ENCODE measurements at places on chromosomes 13 and 19. TPM values are rescaled to one million over a fixed set of nuclear protein-coding genes. Genes with fewer than 3 reads are reported as not detected.

Gene ZNF90
- 2.2 TPM for polyA plus RNA-seq

Gene ZNF728
- polyA plus RNA-seq, result not detected

Gene ZNF66
- polyA plus RNA-seq, result 0.53 TPM

Gene SIGLEC14
- not detected for polyA plus RNA-seq

Gene TTC9B
- not detected for polyA plus RNA-seq

Gene ZNF497
- polyA plus RNA-seq, result 0.12 TPM

Gene CFAP97D2
- not detected for polyA plus RNA-seq

Gene VSIG10L
- not detected for polyA plus RNA-seq

Gene CCDC194
- not detected for polyA plus RNA-seq

Gene APLP1
- polyA plus RNA-seq, result 31.3 TPM

Gene OR7D2
- polyA plus RNA-seq, result not detected

Gene AMER2
- 0.03 TPM for polyA plus RNA-seq

Gene MYO1F
- polyA plus RNA-seq, result 5.5 TPM

Gene BORA
- polyA plus RNA-seq, result 3.4 TPM

Gene CCDC8
- polyA plus RNA-seq, result 4.4 TPM

Gene OR7A5
- polyA plus RNA-seq, result not detected

Gene VMAC
- 4.3 TPM for polyA plus RNA-seq

Gene KCNN4
- polyA plus RNA-seq, result 22.4 TPM

Gene ZNF428
- polyA plus RNA-seq, result 30.9 TPM

Gene SERPINE3
- not detected for polyA plus RNA-seq

Gene ZNF575
- polyA plus RNA-seq, result 0.76 TPM

Gene ZNF566
- 5.4 TPM for polyA plus RNA-seq

Gene RUBCNL
- polyA plus RNA-seq, result 0.46 TPM
